ENCODE measurements at places on chromosomes 2 and 18.

DNA sequence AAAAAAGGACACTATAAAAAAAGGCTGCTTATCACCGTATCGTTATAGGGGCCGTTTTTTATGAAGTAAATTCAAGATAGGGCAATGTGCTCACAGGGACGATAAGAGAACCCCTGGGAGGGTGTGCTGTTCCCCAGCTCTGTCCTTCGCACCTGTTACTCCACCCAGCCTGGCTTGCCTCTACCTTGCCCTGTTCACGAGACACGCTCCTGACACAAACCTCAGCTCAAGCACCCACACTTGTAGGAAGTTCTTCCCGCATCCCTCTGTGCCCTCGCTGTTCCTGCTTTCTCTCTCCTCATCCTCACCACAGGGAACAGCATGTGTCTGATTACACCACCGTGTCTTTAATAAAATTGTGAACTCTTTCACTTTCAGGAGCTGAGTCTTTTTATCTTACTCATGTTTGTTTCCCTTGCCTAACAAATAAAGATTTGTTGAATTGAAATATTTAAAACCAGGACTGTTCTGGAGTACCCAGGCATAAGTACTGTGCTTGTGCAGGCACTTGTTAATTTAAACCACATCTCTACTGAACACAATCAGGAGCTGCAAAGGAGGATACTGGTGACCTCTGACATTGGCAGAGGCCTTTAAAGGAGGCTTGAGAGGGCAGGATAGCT is 26.0 kb upstream of the KIDINS220 start:
- no peak for DNase-seq

GRCh38 chr2:119024568-119024967 is 82.6 kb downstream of the MARCO start:
- DNase-seq: no peak

DNA sequence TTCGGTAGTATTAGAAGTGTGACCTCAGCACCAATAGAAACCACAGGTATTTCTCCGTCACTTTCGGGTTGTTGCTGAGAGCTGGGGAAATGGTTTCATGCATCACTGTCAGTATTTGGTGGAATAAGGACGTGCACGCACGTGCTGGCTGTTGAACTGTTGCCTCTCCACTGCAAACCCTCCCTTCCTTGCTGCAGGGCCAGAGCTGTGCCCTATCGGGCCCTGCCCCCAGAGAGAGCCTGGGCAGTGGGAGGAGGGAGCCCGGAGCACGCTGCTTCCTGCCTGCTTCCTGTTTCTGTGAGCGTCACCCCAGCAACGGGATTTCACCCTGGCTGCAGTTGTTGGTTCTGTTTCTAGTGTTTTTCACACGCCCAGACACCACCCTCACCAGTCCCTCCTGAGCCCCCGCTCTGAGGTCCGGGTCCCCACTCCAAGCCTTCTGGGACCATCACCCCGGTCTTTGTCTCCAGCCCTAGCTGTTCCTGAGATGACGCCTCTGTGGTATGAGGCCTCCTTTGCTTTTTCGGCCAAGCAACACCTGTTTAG is 47.4 kb downstream of the LRRFIP1 start:
- peak; percentile 69 for DNase-seq

DNA sequence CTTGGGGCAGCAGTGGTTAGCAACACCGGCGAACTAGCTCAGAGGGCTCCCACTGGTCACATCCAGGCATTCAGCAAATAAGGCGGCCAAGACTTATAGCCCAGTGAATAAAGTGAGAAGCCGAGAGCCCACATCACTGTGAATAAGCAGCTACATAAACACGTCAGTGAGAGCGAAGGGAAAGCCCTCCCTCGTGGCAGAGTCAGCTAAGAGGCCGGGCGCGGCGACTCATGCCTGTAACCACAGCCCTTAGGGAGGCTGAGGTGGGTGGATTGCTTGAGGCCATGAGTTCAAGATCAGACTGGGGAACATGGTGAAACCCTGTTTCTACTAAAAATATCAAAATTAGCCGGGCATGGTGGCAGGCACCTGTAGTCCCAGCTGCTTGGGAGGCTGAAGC is 5.2 kb downstream of the D2HGDH start:
- DNase-seq: peak; percentile 77

DNA sequence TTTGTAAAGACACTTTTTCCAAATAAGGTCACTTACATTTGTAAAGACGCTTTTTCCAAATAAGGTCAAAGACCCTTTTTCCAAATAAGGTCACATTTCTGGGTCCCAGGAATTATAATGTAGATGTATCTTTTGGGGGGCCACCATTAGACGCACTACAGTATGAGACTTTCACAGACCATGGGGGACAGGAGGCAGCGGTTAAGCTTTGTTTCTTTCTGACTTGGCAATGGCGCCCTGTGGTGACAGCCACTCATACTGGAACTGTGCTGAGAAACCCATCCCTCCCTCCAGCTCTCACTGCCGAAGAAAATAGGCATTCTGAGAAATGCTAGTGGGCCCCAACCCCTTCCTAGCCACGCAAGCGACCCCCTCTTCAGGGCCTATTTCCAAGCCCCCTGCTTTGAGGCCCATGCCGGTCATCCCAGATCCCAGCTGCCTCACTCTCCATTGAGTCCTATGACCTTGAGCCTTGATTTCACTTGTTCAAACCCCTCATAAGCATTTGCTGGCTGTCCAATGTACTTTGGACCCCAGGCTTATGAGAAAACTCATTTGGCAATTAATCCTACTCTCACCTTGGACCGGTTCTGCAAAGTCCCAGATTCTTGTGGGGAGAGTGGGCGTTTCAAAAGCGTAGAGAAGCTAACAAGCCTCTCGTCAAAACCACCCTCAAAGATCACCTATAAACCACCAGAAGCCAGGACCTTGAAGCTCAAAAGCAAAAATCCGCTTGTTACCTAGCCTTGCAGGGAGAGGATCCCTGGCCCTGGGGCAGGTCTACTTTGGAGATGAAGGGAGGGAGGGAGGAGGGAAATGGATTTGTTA is 11.3 kb upstream of the SPATA3 start:
- no peak for DNase-seq

- no peak for DNase-seq
Observed at GRCh38 chr2:209463835-209464234, 40.0 kb downstream of the MAP2 start.

- DNase-seq: peak; percentile 95
Observed at GRCh38 chr2:144183727-144184126, 336.2 kb downstream of the ZEB2 start.

- peak; percentile 88 for DNase-seq
Observed at GRCh38 chr2:43178602-43179542, 47.5 kb downstream of the ZFP36L2 start.

DNA sequence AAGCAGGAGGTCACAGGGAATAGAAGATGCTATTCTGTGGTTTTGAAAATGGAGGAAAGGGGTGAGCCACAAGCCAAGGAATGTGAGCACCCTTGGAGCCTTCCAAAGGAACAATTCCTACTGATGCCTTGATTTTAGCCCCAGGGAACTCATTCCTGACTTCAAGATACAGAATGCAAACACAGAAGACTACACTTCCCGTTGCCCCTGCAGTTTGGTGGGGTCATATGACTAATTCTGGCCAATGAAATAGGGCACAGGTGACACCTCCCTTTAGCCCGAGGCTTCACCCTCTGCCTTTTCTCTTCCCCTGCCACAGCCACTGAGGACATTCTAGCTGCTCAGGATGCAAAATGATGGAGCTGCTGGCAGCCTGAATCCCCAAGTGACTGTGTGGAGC is 126.1 kb downstream of the INHBB start:
- DNase-seq: no peak

DNA sequence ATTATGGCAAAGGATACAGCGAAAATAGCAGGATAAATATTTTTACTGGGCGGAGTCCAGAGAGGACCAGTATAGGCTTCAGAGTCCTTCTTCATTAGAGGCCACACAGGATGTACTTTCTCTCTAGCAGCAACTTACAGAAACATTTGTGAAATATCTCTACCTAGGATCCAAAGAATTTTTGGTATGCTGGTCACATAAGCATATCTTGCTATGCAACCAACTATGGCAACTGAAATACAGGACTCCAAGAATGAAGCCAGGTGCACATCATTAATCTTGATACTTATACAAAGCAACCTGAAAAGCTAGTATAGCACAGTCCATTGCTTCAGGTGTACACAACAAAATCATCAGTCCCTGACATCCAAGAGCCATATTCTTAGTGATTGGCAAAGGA is 59.1 kb upstream of the NABP1 start:
- no peak for DNase-seq

GRCh38 chr2:59440491-59440890 is 1113.0 kb downstream of the BCL11A start:
- no peak for DNase-seq

DNA sequence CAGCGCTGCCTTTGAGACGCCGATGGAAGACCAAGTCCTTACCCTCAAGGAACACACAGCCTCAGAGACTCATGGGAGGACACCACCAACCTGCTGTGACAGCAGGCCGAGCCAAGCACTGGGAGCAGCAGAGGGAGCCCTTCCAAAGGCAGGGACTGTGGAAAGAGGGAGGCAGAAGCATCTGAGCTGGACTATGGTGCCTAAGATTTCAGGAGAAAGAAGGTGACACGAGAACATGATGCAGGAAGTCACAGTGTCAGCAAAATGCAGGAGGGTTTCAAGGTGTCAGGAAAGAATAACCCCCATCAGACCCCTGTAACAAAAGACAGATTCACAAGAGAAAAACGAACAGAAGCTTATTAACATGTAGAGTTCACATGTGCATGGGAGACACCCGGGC is 24.2 kb upstream of the COX7A2L start:
- DNase-seq: no peak

DNA sequence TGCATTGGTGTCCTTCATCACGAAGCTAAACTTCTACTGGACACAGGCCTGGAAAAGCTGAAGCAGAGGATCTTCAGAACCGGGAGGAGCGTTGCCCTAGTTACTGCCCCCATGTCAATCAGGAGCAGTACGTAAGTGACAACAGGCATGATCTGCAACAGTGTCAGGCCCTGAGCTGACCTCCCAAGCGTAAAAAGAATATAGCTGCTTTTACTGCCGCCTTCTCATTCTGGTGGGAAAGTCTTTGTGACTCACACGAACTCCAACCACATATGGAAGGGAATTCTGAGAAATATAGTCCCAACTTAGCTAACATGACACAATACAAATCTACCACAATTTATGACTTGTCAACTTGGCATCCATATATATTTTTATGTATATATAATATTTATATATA is 1007.7 kb upstream of the CDH2 start:
- DNase-seq: peak; percentile 59

- no peak for DNase-seq
Observed at GRCh38 chr18:9786631-9787030, 78.5 kb downstream of the RAB31 start.

GRCh38 chr2:109246176-109246575 is 117.2 kb downstream of the SH3RF3 start:
- no peak for DNase-seq

DNA sequence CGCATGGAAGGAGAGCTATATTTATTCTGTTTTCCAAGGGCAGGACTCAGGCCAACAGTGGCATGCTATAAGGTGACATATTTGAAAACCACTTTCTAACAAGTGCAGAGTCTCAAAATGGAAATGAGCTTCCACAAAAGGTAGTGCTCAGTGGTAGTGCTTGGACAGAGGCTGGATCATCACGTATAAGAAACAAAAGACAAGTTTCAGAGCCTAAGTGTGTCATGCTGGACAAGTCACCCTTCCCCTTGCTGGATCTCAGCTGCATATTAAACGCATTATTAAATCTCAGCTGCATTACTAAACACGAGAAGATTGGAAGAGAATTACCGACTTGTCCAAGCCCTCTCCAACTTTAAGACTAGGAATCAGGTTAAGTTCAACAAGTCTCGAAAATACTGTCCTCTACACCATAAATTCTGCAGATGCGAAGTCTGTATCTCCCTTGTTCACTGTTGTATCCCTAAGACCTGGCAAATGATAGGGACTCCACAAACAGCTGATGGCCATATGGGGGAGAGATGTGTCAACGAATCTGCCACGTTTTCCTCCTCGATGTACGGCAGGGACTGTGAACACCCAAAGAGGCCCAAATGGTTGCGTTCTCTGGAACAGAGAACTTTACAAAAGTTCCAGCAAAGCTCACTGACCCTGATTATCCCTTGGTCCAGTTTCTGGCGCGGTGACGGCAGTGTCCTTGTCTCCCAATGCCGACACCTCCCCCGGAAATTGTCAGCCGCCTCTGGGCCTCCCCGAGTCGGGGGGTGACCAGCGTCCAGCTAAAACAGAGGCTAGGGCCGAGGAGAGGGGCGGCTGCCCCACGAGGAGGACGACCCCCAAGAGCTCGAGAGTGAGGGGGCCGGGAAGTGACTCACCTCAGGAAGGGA is 611 bp downstream of the NOL10 start:
- peak; percentile 32 for DNase-seq

DNA sequence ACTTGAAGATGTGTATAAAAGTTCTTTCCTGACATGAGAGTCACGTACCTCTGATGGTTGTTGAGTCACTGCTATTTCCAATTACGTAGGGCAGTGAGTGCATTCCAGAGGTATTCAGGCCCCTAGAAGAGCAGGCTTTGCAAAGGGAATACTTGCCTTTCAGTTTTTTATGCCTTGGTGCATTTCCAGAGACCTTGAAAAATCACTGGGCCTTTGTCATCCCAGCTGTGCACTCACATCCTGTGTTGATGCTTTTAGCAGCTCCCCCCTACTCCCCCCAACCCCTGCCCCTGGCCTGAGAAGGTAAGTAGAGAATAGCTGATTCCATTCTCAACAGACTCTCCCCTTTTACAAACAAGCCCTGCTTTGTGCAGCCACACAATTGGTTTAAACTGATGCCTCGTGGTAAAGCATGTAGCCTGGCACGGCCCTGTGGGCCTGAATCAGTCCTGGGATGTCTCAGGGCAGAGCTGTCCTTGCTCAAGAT is 174.2 kb downstream of the PRPF40A start:
- peak; percentile 97 for DNase-seq

DNA sequence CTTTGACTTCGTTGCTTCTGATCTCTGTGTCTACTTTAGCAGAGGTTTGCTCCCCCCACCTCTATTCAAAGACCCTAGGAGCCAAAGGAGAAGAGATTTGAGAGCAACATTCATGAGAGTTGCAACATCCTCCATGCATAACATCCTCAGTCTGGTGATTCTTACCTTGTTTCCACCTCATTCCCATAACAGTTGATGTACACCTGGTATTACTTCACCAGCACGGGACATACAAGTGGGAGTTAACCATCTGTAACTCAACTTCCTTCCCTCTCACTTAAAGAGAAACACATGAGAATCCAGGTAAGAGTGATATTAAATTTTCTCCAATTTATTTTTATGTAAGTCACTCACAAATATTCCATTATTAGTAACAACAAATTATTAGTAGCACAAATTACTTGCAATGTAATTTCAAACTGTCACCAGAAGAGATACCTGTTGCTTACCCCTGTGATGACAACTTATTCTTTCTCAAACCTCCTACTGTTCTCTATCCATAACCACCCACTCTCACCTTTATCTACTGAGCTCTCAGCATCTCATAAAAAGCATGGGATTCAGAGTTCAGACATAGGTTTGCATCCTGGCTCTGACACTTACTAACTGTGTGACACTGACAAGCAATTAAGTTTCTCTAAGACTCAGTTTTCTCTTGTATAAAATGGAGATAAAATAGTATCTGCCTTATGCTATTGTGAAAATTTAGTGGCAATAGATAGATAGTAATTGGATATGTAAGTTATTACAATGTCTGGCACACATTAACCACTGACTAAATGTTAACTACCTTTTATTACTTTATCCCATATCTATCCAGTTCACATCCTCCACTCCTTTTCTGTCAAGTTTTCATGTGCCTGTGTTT is 184.6 kb upstream of the SRD5A2 start:
- no peak for DNase-seq
